ENCODE measurements at places on chromosomes 5 and 9. TPM values are rescaled to one million over a fixed set of nuclear protein-coding genes. Genes with fewer than 3 reads are reported as not detected.

- no peak for DNase-seq
Observed at GRCh38 chr5:124630767-124631704, 115.4 kb downstream of the ZNF608 start.

- no peak for DNase-seq
Observed at GRCh38 chr5:72110394-72111013, 3.2 kb downstream of the MAP1B start.

DNA sequence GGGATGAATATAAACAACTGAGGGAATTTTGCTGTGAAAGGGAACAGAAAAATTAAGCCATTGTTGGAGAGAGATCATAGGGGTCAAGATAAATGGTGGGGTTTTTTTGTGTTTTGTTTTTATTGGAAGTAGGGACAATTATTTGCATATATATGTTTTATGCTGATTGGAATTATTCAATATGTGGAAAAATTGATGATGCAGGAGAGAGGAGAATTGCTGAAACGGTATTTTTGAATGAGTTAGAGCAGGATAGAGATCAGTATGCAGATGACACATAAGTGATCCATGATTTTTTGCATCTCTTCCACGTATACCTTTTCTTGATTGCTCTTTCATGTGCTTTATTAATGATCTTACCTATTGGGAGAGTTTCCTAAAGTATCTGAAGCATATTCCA, 67.5 kb downstream of the NIPBL start:
- no peak for DNase-seq

SLC6A3 gene
- total RNA-seq = not detected

DNA sequence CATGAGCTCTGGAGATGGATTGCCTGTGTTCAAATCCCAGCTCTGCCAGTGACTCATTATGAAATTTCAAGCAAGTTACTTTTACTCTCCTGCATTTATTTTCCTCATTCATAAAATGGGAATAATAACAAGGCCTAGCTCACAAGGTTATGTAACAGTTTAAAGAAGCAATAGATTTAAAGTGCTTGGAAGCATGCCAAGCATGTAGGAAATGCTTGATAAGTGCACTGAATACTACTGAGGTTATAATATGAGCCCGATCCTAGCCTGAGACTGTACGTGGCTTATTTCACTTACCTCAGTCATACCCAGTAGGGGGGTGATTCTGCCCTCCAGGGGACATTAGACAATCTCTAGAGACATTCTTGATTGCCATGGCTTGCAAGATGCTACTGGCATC, 734.1 kb upstream of the WWC1 start:
- no peak for DNase-seq

- no peak for DNase-seq
Observed at GRCh38 chr5:95080441-95080840, 204.5 kb downstream of the MCTP1 start.

DNA sequence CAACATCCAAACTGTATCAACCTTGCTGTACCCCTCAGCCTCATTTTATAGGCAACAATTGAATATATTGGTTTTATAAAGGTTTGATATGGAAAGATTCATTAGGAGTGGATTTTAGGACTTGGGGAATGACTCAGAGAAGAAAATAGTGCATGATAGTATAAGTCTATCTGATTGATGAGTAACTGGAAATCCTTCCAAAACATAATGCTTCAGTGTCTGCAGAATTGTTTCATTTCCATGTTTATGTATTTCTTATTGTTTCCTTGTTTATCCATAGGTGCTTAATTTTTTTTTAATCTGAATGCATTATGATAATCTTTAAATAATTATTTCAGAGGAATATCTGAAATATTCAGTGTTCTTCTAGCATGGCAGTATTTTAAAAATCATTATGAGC, 12.6 kb downstream of the JAK2 start:
- DNase-seq = no peak

FRMD3 gene
- 31.2 TPM for total RNA-seq

GAS1 gene
- 21.8 TPM for total RNA-seq

GRCh38 chr9:115445655-115446054, 327.7 kb upstream of the TNC start:
- DNase-seq = no peak

- no peak for DNase-seq
Observed at GRCh38 chr9:120386390-120387131, 193.4 kb downstream of the CDK5RAP2 start.

GMCL2 gene
- not detected for total RNA-seq

PCDHB15 gene
- 1.1 TPM for total RNA-seq

- DNase-seq = no peak
Observed at GRCh38 chr5:111201705-111202104, 22.5 kb upstream of the CAMK4 start.

DNA sequence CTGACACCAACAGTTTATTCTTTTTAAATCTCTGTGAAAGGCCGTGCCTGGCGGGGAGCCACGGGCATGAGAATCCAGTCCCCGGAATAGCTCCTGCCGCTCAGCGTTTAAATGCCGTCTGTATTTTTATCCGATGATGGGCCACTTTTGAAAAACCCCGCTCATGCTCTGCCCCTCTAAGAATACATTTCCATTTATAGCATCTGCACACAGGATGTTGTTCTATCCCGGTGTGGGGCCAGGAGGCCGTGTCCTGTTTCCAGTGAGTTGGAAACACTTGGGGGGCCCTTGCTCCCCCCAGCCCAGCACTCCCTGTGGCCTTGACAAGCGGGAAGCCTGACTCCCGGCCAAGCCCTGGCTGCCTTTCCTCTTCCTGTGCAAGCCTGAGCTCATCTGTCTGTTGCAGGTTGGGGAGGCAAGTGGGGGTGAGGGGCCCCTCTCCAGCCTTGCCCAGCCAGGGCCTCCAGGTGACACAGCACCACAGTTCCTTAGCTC, 39.0 kb downstream of the ERGIC1 start:
- DNase-seq = peak; percentile 80

DNA sequence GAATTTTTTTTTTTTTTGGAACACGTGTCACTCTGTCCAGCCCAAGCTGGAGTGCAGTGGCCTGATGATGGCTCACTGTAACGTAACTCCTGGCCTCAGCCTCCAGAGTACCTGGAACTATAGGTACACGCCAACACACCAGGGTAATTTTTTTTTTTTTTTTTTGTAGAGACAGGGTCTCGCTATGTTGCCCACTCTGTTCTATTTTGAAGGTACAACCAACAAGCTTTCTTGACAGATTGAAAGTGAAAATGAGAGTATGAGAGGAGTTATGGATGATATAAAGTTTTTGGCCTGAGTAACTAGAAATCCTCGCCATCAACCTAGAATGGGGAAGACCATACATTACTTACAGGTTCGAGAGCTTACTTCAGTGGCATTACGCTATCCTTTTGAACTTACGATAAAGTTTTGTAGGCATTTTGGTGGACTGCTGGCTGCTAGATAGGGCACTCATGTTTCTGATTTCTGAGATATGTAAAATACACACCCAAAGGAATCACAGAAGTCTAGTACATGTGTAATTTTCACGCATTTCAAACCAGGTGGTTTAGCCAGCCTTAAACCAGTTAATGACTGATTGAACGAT, 806 bp upstream of the CDC42SE2 start:
- no peak for DNase-seq

SLC23A1 gene
- not detected for total RNA-seq

CTNND2 gene
- total RNA-seq = 1.00 TPM

DNA sequence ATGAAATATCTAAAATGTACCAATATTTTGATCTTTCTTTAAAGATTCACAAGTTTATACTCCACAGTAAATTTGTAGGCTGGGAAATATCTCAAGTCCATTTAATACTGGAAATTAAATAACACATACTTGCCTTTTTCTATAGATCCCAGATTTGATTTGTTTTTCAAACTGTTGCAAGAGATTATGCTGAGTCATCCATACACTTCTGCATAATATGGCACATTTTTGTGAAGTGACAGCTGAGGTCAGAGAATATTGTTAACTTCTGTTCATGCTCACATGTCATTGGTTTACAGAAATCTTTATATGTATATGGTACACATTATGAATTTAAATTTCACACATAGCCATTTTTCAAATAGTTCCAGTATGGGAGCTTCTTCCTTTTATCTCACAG, 1066.3 kb upstream of the NUDT12 start:
- DNase-seq = no peak

DNA sequence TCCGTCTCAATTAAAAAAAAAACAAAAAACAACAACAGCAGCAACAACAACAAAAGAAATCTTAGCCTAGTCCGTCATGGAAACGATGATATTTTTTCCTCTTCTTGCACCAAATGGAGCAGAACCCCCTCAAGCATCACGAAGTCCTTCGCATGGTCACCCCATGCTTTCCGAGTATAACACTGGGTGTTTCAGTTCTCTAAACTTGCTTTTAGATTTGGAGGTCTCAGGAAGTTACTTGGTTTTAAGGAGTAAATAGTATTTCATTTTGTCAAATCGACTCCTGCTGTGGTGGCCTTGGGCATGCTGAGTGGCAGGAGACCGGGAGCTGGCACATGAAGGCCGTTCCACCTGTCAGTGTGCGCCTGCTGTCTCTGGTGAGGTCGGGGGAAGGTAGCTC, 118.5 kb upstream of the CACNA1B start:
- DNase-seq = no peak

ANXA1 gene
- 30.7 TPM for total RNA-seq

GRCh38 chr5:98433022-98433421, 340.4 kb upstream of the RGMB start:
- DNase-seq = no peak

GRCh38 chr5:106093134-106093533, 1577.6 kb downstream of the EFNA5 start:
- no peak for DNase-seq

DNA sequence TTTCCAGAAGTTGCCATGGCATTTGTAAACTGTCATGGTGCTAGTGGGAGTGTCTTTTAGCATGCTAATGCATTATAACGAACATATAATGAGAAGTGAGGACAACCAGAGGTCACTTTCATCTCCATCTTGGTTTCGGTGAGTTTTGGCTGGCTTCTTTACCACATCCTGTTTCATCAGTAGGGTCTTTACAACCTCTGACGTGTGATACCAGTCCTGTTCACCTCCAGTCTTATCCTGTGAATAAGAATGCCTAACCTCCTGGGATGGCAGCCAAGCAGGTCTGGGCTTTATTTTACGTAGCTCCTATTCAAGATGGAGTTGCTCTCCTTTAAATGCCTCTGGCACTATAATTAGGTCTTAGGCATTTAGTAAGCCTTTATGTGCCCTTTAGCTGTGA, 20.4 kb upstream of the RFK start:
- peak; percentile 21 for DNase-seq

- no peak for DNase-seq
Observed at GRCh38 chr5:102902647-102903046, 147.5 kb downstream of the PAM start.

- DNase-seq = no peak
Observed at GRCh38 chr5:143771602-143772001, 40.4 kb upstream of the HMHB1 start.

GRCh38 chr9:122075135-122076030, 17.7 kb downstream of the TTLL11 start:
- DNase-seq = no peak

- DNase-seq = no peak
Observed at GRCh38 chr5:177498013-177498787, 796 bp upstream of the PDLIM7 start.

DNA sequence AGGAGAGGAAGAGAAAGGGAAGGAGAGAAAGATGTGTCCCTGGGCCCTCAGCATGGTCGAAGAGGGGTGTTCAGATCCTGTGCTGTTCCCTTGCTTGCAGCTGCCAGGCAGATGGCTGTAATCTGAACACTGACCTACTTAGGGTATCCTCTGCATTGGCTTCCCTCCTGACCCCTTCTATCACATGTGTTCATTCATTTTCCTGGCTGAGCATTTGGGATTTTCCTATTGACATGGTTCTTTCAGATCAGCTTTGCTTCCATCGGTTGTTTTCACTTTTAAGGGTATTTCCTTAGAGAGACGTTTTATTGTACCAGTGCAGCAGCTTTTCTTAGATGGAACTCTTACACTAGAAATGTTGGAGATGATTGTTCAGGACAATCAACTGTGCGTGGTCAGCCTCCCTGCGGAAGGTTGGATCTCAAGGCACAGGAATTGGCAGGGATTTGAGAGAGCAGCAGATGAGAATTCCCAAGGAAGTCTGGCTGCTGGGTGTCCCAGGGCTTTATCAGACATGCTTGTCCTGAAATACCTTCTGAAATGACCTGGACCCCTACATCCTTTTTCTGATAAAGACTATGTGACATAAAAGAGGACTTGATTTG, 26.0 kb downstream of the ACTBL2 start:
- DNase-seq = no peak

GPR151 gene
- total RNA-seq = not detected

DNA sequence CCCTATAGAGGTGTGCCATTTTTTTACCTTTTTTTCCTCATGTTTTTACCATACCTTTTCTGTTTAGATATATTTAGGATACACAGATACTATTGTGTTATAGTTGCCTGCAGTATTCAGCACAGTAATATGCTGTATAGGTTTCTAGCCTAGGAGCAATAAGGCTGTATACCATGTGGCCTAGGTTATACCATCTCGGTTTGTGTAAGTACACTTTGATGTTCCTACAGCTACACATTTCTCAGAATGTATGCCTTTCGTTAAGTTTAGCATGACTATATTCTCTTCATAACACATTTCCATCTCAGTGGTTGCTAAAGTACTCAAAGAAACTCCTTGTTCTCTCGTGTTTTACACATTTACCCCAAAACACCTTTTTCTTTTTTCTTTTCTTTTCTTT, 23.0 kb downstream of the UBE2D2 start:
- DNase-seq = no peak

DNA sequence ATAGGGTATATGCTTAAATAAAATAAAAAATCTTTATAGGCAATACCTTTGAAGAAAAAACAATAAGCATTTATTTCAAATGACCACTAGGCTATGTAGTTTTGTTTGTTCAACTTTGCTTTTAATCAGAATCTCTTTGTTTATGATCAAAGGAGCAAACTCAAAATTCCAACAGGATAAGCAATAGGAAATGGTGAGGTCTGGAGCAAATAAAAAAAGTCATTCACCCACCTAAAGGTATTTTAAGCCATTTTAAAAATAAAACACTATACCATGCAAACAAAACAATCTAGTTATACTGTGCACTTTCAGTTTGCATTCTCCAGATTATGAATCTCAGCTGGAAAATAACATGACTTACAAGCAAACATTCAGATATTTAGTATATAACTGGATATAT, 35.3 kb upstream of the CYFIP2 start:
- no peak for DNase-seq

DNA sequence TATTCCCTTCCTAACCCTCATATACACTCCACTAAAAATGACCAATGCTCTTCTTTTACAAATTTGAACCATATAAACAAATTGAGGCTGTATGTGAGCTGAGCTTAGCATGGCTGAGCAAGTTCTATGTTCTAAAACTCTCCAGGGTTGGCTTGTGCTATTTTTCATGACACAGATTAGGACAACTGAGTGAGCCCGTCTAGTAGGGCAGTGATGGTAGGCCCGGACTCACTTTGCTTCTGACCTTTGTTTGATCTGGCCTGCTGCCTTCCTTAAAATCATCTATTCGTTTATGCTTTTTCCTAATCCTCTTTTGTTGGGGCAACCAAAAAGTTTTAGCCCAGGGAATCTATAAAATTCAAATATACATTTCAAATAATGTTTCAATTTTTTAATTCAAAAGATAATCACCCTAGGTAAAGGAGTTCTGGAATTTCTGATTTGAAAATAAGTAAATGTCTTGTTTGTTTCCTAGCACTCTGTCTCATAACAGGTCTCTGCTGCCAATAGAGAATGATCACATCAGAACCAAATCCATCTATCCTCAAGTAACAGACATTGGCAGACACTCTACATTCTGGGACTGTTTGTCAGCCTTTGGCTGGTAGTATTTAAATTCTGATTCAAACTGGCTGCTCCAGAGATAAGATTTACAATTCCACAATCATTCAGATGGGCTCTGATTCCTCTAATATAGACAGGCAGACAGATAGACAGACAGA, 217.0 kb upstream of the TARS1 start:
- DNase-seq = no peak
